ENCODE measurements at places on chromosomes 3 and 15.

DNA sequence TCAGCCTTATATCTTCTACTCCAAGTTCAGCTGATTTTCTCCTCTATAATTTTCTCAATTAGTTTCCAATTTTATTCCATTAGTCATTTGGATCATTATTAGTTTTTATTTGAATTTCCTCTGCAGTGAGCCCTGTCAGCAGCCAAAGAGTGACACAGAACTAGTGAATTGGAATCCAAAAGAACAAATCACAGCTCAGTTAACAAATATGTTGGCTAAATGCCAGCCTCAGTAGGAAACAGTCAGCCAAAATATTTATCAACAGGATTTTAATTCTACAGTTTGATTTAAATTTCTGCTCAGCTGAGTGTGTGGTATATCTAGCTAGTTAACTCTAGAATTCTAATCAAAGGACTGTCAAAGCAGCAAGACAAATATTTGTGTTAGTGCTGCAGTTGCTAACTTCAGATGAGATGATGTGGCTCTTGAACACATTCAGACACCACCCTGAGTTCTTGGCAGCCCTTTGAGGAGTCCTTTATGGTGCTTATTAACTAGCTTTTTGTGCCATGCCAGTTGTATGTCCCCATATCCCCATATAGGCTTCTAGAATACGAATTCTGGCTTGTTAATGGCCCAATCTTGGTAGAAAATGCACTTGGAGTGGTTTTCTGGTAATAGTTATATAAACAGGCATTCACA is 194.5 kb downstream of the CPNE4 start:
- DNase-seq, result no peak

GRCh38 chr3:23665741-23666140 is 140.0 kb upstream of the UBE2E1 start:
- no peak for DNase-seq

GRCh38 chr3:138686771-138687221 is 78.2 kb downstream of the FAIM start:
- no peak for DNase-seq

DNA sequence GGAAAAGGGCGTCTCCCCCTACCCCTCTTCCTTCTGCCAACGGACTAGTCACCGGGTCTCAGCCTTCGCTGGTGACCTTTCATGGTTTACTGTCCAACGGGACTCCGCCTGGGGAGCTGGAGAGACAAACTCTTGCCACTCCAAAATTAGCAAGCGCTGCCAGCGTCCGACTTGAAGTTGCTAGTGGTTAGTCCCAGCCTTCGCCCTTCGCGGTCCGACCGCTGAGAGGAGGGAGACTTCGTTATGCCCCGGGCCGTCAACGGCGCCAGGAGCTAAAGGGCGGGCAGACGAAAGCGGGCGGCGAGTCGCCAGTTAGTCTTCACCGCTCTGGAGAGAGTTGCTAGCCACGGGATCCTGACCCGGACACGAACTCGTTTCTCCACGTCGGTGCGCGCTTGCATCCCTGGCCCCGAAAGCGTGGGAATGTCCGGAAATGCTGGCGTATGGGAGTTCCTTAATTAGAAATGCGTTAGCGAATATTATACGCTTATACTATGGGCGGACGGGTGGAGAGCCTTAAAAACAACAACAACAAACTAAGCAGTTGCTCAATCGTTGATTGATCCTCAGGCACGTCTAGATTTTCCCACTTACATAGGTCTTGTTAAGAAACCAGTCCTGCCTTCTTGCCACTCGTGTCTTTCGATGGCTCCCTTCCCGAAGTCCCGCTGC is 716 bp downstream of the SMC4 start:
- DNase-seq, result peak; percentile 24

DNA sequence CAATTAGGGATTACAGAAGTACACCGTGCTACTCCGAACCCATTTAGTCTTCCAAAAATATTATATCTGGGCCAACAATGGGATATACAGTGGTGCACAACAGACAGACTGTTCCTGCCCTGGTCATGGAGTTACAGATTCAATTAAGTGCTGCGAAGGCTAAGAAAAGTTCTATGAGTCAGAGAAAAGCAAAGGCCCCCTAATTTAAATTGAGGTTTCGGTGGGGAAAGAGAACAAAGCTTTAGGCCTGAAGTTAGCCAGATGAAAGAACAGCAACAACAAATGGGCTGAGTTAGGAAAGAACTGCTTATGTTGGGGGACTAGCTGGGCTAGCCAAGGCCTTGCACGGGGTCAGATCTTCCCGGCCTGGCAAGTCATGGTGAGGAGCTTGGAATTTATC is 131.8 kb downstream of the MDFIC2 start:
- no peak for DNase-seq

GRCh38 chr3:141312354-141313092 is 55.8 kb upstream of the ZBTB38 start:
- no peak for DNase-seq

- no peak for DNase-seq
Observed at GRCh38 chr3:101602731-101603130, 28.8 kb downstream of the PCNP start.

DNA sequence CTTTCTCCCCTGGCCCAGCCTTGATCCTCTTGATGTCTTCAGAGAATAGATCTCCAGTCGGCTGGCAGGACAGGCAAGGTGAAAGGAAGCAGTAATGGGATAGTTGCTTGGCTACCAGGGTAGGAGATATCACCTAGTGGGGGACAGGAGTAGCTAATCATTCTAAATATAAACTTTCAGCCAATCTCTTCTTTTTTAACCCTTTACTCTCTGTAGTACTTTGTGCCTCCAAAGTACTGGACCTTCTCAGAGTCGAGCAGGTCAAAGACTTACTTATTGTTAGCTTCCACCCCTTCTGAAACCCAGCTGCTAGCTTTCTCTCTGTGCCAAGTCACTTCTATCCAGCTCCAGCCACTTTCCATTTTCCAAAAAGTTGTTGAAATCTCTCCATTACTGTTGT is 43.4 kb upstream of the FILIP1L start:
- DNase-seq, result no peak

- DNase-seq, result no peak
Observed at GRCh38 chr15:73298522-73299245, 70.1 kb downstream of the HCN4 start.

- no peak for DNase-seq
Observed at GRCh38 chr15:72365844-72366243, 10.0 kb downstream of the HEXA start.

DNA sequence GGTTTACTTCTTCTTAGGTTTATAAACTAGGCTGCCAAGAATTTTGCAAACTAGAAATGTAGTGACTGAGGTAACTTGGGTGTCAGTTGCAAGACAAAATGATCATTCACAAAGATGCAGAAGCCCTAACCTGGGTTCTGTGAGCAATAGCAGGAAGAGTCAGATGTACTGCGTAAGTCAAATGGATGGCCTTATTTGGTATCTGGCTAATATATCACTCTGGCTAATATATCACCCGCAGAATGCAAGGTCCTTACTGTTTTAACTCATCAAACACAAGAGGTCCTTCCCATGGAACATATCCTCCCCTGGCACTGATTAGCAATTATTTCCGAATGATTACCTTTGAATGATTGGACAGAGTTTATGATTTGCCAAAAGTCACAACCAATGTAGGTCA is 37.4 kb downstream of the RBMS3 start:
- DNase-seq, result no peak

- no peak for DNase-seq
Observed at GRCh38 chr15:33315044-33315443, 4.3 kb downstream of the RYR3 start.

- DNase-seq, result no peak
Observed at GRCh38 chr3:51887620-51888019, 12.2 kb upstream of the IQCF5 start.

GRCh38 chr3:159892171-159892795 is 96.4 kb upstream of the IL12A start:
- DNase-seq, result peak; percentile 95

- no peak for DNase-seq
Observed at GRCh38 chr3:141227752-141228151, 3.9 kb upstream of the PXYLP1 start.

DNA sequence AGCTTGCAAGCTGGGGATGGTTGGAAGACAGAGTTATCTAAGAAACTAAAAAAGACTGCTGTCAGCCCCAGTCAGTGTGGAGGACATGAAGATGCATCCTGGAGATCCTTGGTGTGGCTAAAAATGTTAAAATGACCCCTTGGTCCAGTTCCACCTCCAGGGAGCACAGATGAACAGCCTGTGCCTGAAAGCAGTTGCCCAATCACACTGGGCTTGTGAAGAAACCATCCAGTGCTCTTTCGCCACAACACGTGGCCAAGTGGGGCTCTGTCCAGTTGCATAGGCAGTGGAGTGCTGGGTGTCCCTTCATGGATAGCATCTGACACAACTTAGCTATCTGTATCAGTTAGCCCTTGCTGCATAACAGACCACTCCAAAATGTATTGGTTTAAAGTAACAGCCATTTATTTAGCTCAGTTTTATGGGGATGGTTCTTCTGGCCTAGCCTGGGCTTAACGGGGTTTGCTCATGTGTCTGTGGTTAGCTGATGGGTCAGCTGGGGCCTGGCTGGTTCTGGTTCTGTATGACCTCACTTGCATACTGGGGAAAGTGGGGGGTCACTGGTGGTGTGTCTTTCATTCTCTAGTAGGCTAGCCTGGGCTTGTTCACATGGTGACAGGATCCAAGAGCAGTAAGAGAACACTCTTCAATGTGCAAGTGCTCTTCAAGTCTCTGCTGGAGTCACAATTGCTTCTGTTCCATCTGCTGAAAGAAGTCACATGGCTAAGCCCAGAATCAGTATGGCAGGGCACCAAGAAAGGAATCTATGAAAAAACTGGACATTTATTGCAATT is 226.2 kb downstream of the PDCD6IP start:
- no peak for DNase-seq

DNA sequence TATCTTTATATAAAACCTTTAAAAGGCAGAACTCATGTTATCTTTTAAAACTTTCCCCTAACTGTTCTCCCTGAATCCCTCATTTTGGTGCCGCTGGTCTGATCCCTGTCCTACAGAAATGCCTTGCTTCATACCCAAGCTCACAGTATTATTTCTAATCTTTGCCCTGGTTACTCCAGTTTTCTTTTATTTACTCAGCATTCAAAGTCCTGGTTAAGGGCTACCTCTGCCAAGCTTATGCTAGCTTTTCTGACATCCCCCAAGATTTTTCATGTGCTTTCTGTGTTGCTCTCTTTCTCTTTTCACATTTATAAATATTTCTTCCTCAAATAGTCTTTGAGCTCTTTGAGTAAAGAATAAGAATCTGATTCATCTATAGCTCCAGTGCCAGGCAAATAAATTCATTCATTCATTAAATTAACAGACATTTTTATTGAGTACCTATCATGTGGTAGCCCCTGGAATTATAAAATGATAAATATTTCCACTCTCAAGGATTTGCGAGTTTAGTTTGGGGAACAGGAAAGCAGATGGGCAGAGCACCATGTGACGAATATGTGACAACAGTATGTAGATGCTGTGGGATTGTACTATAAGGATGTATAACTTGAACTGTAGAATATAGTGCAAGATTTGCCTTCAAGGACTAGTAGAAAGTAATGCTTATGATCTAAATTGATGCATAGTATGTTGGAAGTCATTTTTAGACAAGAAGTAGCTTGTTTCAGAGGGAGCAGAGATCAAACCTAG is 247.5 kb downstream of the LPP start:
- DNase-seq, result no peak

- DNase-seq, result no peak
Observed at GRCh38 chr3:129632977-129633376, 26.5 kb upstream of the PLXND1 start.

DNA sequence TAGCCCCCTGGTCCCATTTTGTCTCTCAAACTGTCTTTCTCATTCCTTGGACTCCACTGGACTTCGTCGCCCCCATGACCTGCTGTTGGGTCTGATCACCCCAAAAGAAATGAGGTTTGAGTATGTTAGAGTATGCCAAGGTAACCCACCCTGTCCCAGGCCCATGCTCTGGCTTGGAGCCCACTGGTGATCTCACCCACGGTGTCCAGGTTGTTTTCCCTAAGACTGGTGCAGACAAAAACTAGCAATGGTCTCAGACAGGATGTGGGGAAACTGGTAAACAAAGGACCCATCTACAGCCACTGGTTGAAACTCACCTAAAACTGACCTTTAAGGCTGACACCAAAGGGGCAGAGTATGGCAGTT is 38.9 kb downstream of the EFCAB12 start:
- DNase-seq, result no peak

DNA sequence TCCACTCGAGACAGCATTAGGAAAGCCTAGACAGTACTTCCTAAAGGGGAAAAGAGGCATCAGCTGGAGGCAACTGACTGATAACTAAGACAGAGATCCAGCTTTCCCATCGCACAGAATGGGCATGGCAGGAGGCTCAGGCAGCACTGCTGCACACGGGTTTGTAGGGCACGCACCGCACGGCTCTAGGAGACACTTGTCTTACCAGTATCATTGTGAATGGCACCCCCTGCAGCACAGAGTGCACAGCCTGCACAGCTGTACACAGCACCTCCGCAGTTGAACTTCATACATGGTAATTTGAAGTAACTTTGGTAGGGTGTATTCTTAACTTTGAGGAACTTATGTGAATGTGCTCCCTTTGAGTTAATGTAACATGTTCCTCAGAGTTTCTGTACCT is 281.6 kb downstream of the PLCL2 start:
- DNase-seq, result no peak

DNA sequence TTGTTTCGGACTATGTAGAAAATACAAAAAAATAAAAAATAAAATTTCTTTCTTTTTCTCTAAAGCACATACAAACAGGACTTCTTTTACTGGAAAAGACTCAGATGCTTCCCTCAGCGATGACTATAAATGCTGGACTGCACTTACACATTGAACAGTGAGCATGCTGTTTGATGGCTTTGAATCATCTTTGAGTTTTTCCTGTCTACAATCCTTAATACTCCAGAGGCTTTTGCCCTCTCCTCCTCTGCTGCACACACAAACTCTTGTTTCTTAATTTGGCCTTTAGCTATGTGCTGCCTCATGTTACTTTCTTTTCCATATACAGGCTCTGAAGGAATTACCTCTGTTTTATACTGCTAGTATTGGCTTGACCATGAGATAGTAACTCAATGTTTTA is 575.1 kb downstream of the EPHA3 start:
- no peak for DNase-seq

DNA sequence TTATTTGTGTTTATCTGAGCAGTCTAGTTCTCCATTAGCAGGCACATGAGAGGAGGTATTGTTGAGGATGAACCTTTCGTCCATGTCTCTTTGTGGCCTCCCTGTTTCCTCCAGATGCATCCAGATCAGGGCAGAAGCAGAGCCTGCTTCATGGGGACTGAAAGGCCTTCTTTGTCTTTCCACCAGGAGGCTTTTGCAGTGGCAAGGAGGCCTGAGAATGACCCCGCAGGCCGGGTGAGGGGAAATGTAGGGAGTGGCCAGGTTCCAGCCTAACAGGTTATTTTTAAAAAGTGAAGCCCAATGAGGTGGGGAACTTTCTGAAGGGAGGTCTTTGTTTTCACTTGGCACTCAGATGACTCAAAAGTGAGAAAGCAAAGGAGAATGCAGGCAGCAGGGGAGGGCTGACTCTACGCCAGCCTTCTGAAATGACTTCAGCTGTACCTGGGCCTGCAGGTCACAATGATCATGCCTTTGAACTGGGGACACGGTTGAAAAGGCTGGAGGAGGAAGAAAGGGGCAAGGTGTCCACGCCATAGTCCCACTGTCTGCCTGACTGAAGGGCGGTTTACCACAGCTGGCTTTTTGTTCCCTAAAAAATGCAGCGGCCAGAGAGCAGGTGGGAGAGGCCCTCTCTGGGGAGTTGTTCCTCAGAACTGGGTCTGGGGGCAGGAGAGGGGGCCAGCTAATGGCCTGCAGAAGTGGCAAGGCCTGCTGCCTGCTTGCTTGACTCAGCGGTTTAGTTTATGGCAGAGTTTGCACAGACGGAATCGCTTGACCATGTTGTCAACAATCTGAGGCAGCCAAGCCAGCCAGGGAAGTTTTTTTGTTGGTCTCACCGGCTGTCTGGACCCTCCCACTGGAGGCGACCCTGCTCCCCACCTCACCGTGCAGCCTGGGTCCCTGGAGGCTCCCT is 28.7 kb downstream of the CMTM7 start:
- DNase-seq, result no peak
